ENCODE measurements at places on chromosomes 11 and 22. TPM values are rescaled to one million over a fixed set of nuclear protein-coding genes. Genes with fewer than 3 reads are reported as not detected.

Gene HBE1
- not detected for total RNA-seq

DNA sequence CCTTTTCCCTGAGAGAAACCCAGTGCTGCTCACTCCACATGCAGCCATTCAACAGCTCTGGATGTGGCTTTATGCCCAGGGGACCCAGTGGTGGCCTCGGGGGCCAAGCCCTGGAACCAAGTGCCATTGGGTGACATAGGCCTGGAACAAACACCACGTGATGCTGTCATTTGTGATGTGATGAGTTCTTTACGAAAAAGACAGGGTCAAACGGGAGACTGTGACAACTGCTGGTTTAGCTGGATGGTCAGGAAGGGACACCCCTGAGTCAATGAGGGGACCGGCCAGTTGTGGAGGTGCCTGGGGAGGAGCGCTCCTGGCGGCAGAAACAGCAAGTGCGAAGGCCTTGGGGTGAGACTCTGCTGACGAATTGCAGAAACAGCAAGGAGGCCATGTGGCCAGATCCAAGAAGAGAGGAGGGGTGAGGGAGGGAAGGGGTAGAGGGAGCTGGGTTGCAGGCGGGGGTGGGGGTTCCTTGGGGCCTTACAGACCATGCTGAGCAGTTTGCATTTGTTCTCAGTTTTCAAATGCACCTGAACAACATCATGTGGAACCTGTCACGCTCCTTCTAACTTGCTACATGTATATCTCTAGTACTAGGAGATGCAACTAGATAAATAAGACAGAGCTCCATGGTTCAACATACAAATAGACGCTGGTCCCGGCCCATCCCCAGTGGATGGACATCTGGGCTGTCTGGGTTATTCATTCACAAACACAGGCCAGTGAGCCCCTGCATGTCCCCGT is 56.1 kb downstream of the IGLL5 start:
- no peaks in the 10 kb centered on the region for H3K36me3 ChIP-seq
- H3K27ac ChIP-seq, result no peak overlapping the region
- no peak overlapping the region for H3K4me3 ChIP-seq
- H3K4me1 ChIP-seq, result no peaks in the 10 kb centered on the region
- DNase-seq, result no peak

- no peak overlapping the region for H3K4me3 ChIP-seq
- no peak for DNase-seq
- no peaks in the 10 kb centered on the region for H3K27me3 ChIP-seq
- no peaks in the 10 kb centered on the region for H3K4me1 ChIP-seq
- no peak overlapping the region for H3K27ac ChIP-seq
- no peaks in the 10 kb centered on the region for H3K36me3 ChIP-seq
These were observed 21.6 kb upstream of the BID start for GRCh38 chr22:17795661-17796548.

DNA sequence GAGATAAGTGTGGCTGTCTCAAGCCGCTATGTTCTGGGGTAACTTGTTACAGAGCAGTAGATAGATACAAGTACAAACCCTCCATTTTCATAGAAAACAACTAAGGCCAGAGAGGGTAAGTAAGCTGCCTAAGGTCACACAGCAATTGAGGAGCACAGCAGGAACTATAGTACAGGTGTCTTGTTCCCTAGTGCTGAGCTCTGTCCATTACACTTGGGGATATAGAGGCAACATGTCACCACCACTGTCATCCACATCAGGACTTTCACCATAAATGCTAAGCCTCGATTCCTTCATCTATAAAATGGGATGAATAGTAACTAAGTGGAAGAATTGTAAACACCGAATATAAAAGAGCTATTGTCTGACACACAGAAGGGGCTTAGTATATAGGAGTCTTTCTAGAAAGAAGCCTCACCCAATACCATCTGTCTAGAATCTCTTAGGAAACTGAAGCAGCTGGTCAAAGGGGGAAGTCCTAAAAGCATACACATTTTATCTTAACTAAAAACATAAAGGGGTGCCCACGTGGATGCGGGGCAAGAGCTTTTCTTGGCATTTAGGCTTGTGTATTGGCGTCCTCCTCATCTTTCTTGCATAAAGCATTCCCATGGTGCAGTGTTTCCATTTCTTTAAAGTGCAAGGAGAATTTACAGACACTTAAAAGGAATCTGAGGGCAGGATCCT is 93.8 kb upstream of the ALX4 start:
- H3K36me3 ChIP-seq, result no peaks in the 10 kb centered on the region
- DNase-seq, result no peak
- H3K27ac ChIP-seq, result no peak overlapping the region
- no peak overlapping the region for H3K4me3 ChIP-seq
- H3K4me1 ChIP-seq, result no peaks in the 10 kb centered on the region

DNA sequence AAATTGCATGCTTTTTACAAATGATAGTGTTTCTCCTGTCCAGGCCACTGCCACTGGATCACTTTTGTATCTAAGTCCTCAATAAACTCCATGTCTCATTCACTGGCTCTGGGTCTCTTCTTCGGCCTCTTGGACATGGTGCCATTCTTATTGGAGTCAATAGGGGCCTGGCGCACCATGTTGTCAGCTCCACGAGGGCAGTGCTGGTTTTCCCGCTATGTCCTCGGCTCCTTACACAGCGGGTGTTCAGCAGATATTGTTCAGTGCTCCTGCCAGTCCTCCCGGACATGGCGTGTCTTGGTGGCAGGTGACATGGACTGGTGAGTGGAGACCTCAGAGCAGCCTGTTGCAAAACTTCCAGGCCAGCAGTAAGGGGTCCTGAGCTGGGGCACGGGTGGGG is 3.6 kb upstream of the FAM118A start:
- H3K4me3 ChIP-seq, result no peak overlapping the region
- no peak for DNase-seq
- no peak overlapping the region for H3K27ac ChIP-seq
- H3K27me3 ChIP-seq, result no peaks in the 10 kb centered on the region
- H3K36me3 ChIP-seq, result no peaks in the 10 kb centered on the region

GRCh38 chr11:67352546-67353316 is 615 bp downstream of the POLD4 start:
- H3K4me1 ChIP-seq, result peaks cover 6% of the 10 kb centered on the region
- no peaks in the 10 kb centered on the region for H3K27me3 ChIP-seq
- peak overlapping the region; percentile 36 for H3K4me3 ChIP-seq
- no peaks in the 10 kb centered on the region for H3K36me3 ChIP-seq
- peak overlapping the region; percentile 61 for H3K27ac ChIP-seq

DNA sequence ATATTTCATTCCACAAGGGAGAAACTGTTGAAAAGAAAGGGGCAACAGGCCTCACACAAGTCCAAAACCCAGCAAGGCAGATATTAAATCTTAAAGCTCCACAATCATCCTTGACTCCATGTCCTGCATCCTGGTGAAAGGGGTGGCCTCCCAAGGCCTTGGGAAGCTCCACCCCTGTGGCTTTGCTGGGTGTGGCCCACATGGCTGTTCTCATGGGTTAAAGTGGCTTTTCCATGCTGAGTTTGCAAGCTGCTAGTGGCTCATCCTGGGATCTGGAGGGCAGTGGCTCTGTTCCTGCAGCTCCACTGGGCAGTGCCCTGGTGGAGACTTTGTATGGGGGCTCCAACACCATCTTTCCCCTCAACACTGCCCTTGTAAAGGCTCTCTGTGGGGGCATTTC is 106.4 kb downstream of the CTNND1 start:
- no peak overlapping the region for H3K4me3 ChIP-seq
- no peak overlapping the region for H3K27ac ChIP-seq
- DNase-seq, result no peak
- H3K4me1 ChIP-seq, result no peaks in the 10 kb centered on the region
- H3K36me3 ChIP-seq, result no peaks in the 10 kb centered on the region

- DNase-seq, result peak; percentile 99
- no peaks in the 10 kb centered on the region for H3K36me3 ChIP-seq
- peak within 1 kb of the TSS; percentile 80 for H3K4me3 ChIP-seq
- H3K4me1 ChIP-seq, result no peaks in the 10 kb centered on the region
These were observed at the start of gene NDUFV1 for GRCh38 chr11:67606492-67607295. TSS of gene NDUFV1 (plus strand) at chr11:67606936. CDS start at chr11:67607005, 69 bp downstream.

Gene SLC22A12
- total RNA-seq, result not detected

DNA sequence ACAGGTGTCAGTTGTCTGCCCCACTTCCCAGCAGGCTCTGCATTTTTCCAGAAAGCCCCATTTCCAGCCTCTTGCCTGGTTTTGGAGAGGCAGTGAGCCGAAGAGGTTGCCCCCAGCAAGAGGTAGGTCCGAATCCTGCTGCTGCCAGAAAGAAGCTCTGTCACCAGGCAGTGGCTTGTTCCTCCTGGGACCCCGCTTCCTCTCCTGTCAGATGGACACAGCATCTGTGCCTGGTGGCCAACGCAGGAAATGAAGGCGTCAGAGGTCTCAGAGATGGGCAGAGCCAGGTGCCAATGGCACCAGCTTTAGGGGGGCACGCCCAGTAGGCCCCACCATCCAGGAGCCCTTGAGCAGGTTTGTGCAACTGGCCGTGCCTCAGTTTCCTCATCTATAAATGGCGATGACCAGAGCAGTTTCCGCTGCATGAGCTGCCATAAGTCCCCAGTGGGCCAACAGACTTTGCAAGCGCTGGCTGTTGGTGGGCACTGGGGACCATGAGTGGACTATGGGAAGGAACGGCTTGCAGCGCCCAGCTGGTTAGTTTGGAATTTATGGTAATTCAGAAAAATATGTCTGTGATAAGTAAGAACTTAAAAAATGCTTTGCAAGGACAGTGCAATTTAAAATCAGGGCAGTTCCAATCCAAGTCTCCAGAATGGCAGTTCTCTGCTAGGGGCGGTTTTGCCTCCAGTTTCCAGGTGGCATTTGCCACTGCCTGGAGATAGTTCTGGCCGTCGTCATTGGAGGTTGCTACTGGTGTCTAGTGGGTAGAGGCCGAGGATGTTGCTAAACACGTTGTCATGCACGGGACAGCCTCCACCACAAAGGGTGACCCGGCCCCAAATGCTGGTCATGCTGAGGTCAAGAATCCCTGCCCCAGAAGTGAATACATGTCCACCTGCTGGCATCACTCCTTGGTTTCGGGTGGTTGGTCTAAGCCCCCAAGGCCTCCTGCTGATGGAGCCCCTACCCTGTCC is 2.3 kb upstream of the OSBPL5 start:
- peak; percentile 29 for DNase-seq
- H3K4me3 ChIP-seq, result no peak overlapping the region
- no peaks in the 10 kb centered on the region for H3K27me3 ChIP-seq
- H3K4me1 ChIP-seq, result no peaks in the 10 kb centered on the region
